Muscle of arm (tissue), 14 donors: ENCODE measurements at places on chromosomes 5 and 9.

- DNase-seq: no peak
Observed at GRCh38 chr5:21219251-21219650, 1231.3 kb upstream of the CDH18 start.

GRCh38 chr5:54841481-54841880 lies 143.9 kb downstream of the ESM1 start:
- DNase-seq: no peak

GRCh38 chr5:170736966-170737365 lies 46.6 kb upstream of the GABRP start:
- no peak for DNase-seq

GRCh38 chr5:153404747-153405146 lies 85.7 kb upstream of the GRIA1 start:
- no peak for DNase-seq

DNA sequence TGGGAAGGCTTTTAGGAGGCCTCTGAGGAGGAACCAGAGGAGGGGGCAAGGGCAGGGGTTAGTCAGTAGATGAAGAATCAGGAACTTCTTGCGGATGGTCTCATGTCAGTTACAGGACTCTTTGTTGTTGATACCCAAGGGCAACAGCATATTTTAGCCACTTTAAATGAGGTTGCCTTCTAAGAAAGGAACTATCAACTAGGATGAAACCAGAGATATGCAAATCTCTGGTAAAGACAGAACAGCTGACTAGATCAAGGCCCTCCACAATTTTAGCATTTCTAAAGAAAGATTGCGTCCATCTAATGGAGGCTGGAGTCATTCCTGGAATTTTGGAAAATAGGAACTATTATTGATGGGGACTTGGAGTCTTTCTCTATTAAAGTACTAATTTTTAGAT lies 57.7 kb upstream of the KLF4 start:
- no peak for DNase-seq

DNA sequence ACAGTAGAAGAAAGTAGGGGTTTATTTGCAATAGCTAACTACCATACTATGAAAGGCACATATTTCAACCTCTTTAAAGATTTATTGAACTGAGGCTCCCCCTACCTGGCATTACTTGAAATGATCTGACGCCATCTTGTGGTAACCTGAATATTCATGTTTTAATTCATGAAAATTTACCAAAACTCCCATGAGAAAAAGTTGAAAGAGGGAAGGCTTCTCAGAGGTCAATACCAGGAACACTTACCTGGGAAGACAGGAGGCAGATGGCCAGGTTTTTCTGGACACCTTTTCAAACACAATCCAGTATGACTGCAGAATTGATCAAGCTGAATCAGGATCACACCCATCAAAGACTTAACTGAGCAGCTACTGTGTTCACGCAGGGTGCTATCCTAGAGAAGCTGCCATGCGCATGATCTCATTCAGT lies 9.4 kb downstream of the PRELID2 start:
- DNase-seq: peak; percentile 45
